ENCODE measurements at places on chromosomes 2 and 18.

DNA sequence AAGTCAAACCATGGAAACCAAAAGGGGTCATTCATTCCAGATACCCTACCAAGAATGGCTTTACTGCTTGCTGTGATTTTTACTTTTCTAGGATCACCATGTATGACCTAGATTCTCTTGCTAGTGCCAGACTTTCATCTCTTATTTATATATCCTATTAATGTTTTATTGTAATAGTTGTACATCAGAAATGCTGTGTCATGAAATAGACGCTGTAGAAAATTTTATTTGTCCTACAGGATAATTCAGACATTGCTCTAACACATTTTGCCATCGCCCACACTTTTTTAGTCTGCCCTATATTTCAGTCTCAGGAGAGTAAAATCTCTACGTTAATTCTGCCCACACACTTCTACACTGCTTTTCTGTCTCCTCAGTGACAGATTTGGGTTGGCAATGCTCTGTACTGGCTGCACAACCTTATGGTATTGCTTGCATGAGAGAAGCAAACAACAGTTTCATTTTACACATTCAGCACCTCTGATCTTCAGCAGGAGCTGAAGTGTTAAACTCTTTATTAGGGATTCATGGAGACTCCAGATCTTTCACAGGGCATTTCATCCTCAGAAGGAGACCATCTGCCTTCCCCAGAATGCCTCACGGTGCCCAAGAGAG is 871.8 kb upstream of the CHAC2 start:
- no peak for DNase-seq

DNA sequence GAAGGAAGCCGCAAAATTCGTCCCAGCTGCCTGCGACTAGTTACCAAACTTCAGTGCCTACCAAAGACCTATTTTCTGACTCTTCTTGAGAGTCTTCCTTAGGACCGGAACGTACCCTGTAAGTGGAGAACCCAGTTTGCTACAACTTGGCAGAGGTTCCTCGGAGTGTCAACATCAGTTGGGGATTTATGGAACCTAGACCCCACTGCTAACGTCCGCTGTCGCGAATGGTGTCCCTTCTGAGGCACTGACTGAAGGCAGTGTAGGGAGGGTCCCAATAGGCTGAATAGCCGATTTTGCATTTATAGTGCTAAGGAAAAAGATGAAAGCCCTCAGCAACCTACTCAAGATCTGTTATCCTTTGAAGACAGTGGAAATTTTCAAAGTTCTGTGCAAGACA is 568 bp upstream of the STK17B start:
- DNase-seq, result no peak

DNA sequence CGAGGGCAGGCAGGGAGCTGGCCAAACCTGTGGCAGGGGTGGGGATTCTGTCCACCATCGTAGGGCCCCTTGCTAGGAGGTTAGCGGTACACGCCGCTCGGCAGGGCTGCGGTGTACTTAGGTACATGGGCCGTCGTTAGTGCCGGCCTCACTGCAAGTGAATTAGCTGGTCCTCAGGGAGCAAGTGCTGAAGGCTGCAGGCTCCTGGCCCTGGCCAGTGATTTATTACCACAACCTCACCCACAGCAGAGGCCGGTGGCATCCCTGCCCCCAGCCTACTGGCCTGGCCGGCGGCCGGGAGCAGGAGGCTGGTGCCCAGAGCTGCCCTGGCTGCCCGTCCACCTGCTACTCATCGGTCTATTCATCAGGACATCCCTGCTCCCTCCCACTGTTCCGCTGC is 19.6 kb upstream of the PTMA start:
- no peak for DNase-seq

GRCh38 chr2:37742286-37742685 is 70.8 kb upstream of the CDC42EP3 start:
- DNase-seq, result no peak

DNA sequence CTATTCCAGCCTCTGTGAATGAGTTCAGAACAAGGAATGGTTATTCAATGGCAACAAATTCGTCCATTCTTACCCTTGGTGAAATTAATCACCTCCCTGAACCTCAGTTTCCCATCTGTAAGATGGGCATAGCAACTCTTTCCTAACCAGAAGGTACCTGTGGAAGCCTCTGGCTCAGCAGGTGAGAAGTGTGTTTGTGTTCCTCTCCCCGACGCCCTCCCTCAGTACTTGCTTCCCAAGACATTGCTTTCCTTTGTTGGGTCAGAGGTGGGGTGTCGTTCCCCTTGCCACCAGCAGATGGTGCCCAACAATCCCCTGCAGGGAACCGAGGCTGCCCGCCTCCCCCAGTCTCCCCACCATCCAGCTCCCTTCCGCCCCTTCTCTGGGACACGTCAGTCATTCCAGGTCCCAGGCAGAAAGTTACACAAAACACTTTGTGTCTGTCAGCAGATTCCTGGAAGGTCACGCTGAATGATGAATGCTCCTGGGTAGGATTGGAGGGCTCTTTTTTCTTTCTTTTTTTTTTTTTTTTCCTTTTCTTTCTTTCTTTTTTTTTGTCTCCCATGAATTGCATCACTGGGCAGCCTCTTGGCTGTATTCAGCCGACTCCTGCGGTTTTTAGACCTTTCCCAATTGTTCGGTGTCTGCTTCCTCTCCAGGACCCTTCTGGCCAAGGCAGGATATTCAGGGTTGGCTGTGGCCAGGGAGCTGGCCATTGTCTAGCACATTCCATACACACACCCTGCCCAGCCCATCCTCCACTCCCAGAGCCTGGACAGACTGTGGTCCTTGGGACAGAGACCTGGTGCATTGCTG is 117.3 kb downstream of the LPIN1 start:
- DNase-seq, result peak; percentile 38

GRCh38 chr18:72261590-72261989 is 282.6 kb downstream of the CBLN2 start:
- DNase-seq, result no peak

- no peak for DNase-seq
Measured at GRCh38 chr2:105760639-105761337, 16.1 kb downstream of the NCK2 start.

DNA sequence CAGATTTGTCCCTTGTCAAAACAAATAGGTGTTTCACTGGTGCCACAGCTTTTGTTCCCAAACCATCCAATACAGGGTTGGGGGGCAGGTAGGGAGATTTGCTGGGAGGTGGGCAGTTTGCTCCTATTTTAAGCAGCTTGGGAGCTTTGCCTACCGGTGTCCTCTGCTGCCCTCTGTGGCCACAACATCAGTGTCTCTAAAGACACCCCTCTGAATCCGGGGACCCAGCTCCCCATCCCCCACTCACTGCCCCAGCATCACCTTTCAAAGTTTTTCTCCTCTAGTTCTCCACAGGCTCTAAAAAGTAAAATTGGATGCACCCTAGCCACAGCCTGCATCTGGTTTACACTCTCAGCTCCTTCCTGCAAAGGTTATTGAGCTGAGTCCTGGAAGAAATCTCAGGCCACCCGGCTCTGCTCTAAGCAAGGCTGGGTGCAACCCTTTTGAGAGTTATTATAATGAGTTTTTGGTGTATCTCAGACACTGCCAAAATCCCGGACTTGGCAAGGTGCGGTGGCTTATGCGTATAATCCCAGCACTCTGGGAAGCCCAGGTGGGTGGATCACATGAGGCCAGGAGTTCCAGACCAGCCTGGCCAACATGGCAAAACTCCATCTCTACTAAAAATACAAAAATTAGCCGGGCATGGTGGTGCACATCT is 2.9 kb upstream of the EPAS1 start:
- DNase-seq, result no peak

- DNase-seq, result no peak
Measured at GRCh38 chr2:222322236-222322635, 23.4 kb upstream of the PAX3 start.

- DNase-seq, result no peak
Measured at GRCh38 chr18:14914121-14914520, 166.1 kb downstream of the ANKRD30B start.

DNA sequence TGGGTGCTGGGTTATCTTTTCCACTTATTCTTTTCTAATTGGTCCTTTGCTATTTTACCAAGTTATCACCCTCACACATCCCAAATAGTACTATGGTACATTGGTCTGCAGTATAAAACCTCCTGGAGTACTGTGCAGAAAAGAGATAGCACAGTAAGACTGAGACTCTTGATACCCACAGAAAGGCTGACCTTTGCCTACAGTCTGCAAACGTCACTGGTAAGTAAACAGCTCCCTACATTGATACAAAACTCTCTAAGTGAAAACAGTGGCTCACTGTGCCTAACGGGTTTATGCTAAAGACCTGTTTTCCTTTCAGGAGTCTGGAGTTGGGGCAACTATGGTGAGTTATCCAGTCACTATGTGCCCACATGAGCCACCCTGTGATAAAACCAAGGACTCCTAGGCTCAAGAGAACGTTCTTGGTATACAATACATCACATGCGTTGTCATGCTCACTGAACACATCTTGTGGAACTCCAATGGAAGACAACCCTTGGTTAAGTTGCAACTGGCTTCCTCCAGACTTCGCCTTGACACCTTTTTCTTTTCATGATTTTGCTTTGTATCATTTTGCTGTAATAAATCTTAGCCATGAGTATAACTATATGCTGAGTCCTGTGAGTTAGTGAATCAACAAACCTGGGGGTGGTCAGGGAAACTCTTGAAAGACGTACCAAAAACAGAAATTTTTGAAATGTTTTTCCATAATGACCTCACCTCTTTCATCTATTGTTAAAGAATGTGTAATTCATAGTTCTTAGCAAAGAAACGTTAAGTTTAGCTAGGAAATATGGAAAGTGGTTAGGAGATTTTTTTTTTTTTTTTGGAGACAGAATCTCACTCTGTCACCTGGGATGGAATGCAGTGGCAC is 104.9 kb downstream of the C2orf74 start:
- DNase-seq, result no peak

DNA sequence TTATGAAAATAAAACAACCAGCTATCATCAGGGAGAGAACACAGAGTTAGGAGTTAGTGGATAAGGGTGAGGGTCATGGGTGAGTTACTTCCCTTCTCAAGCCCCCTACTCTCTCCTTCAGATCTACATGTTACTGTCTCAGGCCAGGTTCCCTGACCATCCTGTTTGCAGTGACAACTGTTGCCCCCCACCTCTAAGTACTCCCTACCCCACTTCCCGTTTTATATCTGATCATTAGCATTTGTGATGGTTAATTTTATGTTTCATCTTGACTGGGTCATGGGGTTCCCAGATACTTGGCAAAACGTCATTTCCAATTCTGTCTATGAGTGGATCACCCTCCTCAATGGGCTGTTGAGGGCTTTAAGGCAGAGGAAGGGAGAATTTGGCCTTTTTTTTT is 32.8 kb upstream of the ATP8B1 start:
- no peak for DNase-seq

DNA sequence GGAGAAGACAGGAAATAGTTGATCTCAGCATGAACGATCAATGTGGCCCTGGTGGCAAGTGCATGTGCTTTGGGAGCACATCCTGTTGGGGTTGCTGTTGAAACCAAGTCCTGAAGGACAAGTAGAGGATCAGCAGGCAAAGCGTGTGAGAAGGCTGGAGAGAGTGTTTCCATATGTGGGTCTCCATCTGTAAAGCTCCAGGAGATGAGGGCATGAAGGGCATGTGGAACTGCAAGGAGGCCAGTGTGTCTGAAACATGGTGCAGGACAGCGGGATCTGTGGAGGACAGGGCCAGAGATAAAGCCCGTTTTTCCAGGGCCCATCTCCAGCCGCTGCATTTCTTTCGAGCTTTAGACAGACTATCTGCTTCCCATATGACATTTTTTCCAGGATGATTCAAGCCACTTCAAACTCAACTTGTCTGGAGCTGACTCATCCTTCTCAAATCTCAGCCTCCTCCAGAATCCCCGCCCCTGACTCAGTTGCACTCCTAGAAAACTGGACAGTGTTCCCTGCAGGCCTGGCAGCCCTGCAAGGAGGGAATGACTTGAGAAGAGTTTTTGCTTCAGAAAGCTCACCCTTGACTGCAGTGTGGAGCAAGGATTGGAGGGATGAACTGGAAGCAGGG is 226.1 kb downstream of the VAPA start:
- no peak for DNase-seq

GRCh38 chr2:24768013-24768412 is 25.2 kb downstream of the PTRHD1 start:
- DNase-seq, result no peak

DNA sequence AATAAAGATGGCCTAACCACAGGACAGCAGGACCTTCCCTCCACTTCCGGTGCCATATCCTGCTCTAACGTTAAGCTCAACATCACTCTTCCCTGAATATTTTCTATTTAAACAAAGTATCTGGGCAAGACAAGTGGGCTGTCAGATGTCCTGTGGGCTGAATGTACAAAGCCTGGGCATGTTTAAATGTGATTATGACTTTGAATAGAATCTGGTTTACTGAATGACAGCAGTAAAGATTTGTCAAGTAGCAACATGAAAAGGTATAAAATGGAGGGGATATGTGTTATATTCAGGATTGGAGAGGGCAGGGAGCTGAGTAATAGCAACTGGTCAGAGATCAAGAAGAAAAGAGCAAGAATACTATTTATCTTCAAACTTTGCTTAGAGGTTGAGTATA is 540.9 kb downstream of the NRXN1 start:
- DNase-seq, result no peak

GRCh38 chr2:96801786-96802595 is 14.1 kb upstream of the CNNM3 start:
- DNase-seq, result no peak

- no peak for DNase-seq
Measured at GRCh38 chr18:54712306-54712705, 116.0 kb upstream of the RAB27B start.

- DNase-seq, result no peak
Measured at GRCh38 chr2:4020153-4020552, 316.8 kb downstream of the DCDC2C start.

DNA sequence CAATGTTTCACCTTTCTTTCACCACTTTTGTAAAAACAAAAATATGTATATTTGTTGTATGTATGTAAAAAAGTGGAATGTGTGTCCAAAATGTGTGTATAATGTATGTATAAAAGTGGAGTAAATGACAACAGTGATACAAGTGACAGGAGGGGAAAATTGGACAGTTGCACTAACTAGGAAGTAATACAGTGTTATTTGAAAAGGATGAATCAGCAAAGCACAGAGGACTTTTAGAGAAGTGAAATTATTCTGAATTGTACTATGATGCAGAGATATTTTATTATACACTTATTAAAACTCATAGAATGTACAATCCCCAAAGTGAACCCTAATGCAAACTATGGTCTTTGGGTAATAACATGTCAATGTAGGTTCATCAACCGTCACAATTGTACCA is 331.3 kb upstream of the CNTNAP5 start:
- no peak for DNase-seq

- no peak for DNase-seq
Measured at GRCh38 chr2:188444106-188444835, 152.6 kb downstream of the GULP1 start.

DNA sequence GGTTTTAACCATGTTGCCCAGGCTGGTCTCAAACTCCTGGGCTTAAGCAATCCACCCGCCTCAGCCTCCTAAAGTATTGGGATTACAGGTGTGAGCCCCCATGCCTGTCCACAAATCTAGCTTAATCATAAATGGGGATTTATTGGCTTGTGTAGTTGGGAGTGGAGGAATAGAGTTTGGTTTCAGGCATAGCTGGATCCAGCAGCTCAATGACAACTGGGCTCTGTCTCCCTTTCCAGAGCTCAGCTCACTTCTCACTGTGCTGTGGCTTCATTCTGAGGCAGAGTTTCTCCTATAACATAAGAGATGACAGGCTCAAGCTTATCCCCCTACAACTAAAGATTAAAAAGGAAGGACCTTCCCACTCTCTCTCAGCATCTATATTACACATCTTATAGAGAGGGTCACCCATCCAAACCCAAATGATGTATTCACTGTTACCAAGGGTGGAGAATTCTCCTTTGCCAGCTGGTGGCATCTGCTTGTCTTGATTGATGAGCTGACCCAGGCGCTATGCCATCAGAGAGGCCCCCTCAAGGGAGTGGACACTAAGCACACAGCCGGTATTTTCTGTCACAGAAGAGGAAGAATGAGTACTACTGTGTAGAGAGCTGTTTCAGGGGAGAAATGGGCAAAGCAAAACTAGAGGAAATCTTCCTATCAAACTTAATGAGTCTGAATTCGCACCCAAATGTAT is 280.4 kb downstream of the PTPRM start:
- DNase-seq, result no peak

Measured in DMS 273 treated with DMSO at 0.1 percent for 48 hours (cell line).